ENCODE measurements at places on chromosomes 16 and 17. TPM values are rescaled to one million over a fixed set of nuclear protein-coding genes. Genes with fewer than 3 reads are reported as not detected.

- no peak overlapping the region for H3K4me3 ChIP-seq
- no peaks in the 10 kb centered on the region for H3K36me3 ChIP-seq
- no peak for DNase-seq
- no peaks in the 10 kb centered on the region for H3K4me1 ChIP-seq
- H3K27ac ChIP-seq, result no peak overlapping the region
Measured at GRCh38 chr17:32116937-32117336, 25.4 kb upstream of the RHOT1 start.

The KRT33B gene
- 1.9 TPM for total RNA-seq

DNA sequence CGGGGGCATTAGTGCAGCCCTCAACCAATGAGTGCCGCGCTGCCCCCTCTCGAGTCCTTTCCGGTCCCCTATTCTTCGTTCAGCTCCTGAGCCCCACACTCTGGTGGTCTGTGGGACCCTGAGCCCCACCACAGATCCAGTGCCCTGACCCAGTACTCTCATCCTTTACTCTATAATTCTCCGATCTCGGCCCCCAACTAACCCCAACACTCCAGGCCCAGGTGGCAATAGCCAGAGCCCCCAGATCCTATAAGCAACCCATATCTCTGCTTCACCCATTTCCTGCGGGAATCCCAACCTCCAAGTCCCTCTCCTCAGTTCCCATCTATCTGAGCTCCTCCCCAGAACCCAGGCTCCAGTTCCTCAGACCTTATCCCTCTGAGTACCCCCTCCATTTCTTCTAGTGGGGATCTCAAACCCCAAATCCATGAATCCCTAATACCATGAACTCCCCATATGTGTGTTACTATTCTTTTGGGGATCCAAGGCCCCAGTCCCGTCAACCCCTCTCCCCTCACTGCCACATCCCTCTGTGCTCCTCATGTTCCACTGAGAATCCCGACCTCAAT, 1.0 kb upstream of the TBC1D10B start:
- H3K36me3 ChIP-seq, result peaks cover 16% of the 10 kb centered on the region
- peaks cover 9% of the 10 kb centered on the region for H3K27me3 ChIP-seq
- H3K4me1 ChIP-seq, result peaks cover 32% of the 10 kb centered on the region
- H3K4me3 ChIP-seq, result peak overlapping the region; percentile 77
- no peak for DNase-seq

The KCNH4 gene
- total RNA-seq, result not detected

The ST6GALNAC2 gene
- 0.20 TPM for total RNA-seq

DNA sequence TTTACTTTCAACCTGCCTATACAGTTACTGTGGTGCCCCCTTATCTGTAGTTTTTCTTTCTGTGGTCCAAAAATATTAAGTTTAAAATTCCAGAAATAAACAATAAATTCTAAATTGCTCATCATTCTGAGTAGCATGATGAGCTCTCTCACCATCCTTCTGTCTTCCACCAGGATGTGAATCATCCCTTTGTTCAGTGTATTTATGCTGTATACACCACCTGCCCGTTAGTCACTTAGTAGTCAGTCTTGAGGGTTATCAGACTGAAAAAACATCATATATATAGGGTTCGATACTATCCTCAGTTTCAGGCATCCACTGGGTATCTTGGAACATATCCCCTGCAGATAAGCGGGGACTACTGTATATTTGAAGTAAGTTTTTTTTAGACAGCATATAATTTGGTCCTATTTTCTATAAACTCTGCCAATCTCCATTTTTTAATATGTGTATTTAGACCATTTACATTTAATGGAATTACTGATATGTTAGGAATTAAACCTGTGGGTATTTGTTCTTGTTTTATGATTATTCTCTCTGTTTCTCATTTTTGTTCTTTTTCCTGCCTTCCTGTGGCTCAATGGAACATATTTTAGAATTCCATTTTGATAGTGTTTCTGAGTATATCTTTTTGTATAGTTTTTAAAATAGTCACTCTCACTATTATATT, 31.0 kb downstream of the TBX21 start:
- H3K36me3 ChIP-seq, result peaks cover 15% of the 10 kb centered on the region
- H3K4me1 ChIP-seq, result peaks cover 13% of the 10 kb centered on the region
- H3K27me3 ChIP-seq, result peaks cover 17% of the 10 kb centered on the region
- no peak for DNase-seq

The SPN gene
- 0.11 TPM for total RNA-seq

- H3K36me3 ChIP-seq, result 0 out of 2 replicates have a peak, but pooled peaks cover 4% of the 10 kb centered on the region
- no peak overlapping the region for H3K27ac ChIP-seq
- no peak for DNase-seq
- no peak overlapping the region for H3K4me3 ChIP-seq
- H3K4me1 ChIP-seq, result peaks cover 13% of the 10 kb centered on the region
Measured at GRCh38 chr17:79840989-79841286, 1.7 kb upstream of the CBX4 start.

GRCh38 chr17:37490638-37491614, 1.2 kb downstream of the DUSP14 start:
- H3K27me3 ChIP-seq, result peaks cover 5% of the 10 kb centered on the region
- H3K4me1 ChIP-seq, result peaks cover 77% of the 10 kb centered on the region
- peak; percentile 84 for DNase-seq

The KRTAP2-3 gene
- total RNA-seq, result 30.6 TPM

The HEATR9 gene
- not detected for total RNA-seq

DNA sequence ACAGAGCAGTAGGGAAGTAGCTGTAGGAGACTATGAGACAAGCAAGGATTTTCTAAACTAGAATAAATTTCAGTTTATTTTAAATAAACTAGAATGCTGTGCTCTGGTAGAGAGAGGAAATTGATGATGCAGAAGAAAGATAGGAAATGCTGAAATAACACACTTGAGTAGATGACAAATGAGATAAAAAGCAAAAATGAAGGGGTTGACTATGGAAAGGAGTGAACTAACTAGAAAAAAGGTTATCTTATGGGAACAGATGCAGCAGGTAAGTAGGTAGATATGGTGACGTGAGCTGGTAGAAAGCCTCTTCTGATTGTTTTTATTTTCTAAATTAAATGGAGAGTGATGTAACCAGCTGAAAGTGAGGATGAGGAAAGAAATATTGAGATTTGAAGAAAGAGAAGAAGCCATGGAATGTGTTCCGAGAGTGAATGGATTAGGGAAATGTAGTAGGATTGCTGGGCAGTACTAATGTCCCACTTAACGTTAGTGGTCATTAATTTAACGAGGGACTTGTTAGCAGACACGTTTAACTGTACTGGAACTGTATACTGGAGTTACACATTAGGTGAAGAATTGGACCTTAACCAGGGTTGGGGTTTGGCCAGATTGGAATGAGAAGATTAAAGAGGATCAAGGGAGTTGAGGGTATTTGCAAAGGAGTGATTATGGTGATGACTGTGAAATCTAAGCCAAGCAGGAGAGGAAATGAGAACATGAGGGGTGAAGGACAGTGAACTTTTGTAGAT, 196.5 kb downstream of the TANC2 start:
- no peak overlapping the region for H3K4me3 ChIP-seq
- no peaks in the 10 kb centered on the region for H3K4me1 ChIP-seq
- DNase-seq, result no peak

The CDH15 gene
- total RNA-seq, result not detected

- H3K27me3 ChIP-seq, result peaks cover 30% of the 10 kb centered on the region
- no peak overlapping the region for H3K4me3 ChIP-seq
- DNase-seq, result no peak
- peaks cover 10% of the 10 kb centered on the region for H3K4me1 ChIP-seq
Measured at GRCh38 chr17:3968015-3968414, 3.8 kb upstream of the ATP2A3 start.

The SCO1 gene
- total RNA-seq, result 31.2 TPM

DNA sequence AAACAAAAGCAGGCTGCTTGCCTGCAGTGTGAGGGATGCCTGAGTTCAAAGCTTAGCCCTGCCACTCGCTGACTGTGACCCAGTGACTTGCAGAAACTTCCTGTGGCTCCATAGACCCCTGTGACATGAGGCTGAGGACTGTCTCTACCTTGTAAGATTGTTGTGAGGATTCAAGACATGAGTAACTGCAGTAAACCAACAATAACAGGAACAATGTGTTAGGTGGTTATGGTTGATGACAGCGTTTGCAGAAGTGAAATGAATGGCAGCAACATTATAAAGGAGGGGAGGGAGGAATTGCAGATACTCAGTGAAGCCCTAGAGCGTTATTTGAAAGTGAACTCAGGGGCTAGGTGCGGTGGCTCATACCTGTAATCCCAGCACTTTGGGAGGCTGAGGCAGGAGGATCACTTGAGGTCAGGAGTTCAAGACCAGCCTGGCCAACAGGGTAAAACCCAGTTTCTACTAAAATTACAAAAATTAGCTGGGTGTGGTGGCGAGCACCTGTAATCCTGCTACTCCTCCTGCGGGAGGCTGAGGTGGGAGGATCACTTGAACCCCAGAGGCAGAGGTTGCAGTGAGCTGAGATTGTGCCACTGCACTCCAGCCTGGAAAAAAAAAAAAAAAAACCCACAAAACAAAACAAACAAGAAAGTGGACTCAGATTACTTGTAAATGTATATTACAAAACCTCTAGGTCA, 33.5 kb upstream of the EMP2 start:
- H3K36me3 ChIP-seq, result no peaks in the 10 kb centered on the region
- H3K27me3 ChIP-seq, result peaks cover 9% of the 10 kb centered on the region
- no peak for DNase-seq
- H3K4me3 ChIP-seq, result no peak overlapping the region
- H3K4me1 ChIP-seq, result peaks cover 15% of the 10 kb centered on the region

DNA sequence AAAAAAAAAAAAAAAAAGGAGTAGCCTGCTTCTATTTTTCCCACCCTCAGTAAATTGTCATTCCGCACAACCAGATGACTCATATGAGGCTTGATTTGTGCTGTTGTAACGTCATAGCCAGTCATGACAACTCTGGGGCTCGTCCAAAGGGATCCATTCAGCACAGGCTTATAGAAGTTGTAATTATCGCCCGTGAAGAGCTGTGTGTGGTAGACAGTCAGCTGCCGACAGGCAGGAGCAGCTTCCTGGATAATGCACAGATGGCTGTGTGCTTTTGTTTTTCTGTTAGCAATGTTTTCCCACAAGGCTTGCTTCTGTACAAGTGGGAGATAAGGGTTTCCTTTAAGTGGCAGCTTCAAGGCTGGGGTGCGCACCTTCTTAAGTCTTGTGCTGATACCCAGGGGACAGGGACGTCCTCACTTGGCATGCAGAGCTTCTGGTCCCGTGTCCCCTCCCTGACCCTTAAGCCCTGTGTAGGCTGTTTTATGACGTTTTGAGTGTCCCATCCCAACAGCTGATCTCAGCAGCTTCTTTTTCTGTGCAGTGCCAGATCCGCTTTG, 26.0 kb downstream of the SNX29 start:
- H3K4me3 ChIP-seq, result no peak overlapping the region
- DNase-seq, result peak; percentile 18
- no peak overlapping the region for H3K27ac ChIP-seq
- H3K4me1 ChIP-seq, result peaks cover 13% of the 10 kb centered on the region
- H3K27me3 ChIP-seq, result no peaks in the 10 kb centered on the region

DNA sequence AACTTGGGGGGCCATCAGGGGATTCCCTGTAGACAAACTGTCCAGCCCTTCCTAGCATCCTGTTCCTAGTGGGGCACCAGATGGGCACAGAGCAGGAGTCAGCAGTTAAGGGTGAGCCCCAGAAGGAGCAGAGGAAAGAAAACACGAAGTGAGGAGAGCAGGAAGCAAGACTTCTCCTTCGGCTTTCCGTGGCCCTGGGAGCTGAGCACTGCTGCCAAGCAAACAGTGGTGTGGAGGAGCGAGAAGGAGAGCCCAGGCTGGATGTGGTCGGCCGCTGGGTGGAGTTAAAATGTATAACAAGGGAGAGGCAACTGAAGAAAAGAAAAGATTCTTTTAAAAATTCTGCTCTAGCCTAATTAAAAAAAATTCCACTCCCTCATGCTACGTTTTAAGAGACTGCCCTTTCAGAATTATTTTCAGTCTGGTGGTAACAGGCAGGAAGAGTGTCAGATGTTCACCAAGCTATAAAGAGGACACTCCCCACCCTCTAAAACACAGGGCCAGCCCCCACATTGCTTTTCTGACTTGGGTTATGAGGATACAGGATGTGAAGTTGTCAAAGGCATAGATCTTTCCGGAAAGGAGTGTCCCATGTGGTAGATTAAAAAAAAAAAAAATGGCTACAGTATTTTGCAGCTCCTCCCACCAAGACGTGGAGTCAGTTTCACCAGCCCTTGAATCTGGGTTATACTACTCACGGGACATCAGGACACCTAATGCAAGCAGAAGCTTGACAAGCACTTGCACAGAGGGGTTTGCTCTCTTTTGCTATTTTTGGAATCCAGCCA, 74.9 kb upstream of the ZFHX3 start:
- H3K36me3 ChIP-seq, result no peaks in the 10 kb centered on the region
- H3K27me3 ChIP-seq, result peaks cover 2% of the 10 kb centered on the region
- no peak overlapping the region for H3K27ac ChIP-seq
- no peak for DNase-seq
- H3K4me3 ChIP-seq, result no peak overlapping the region

The KRT20 gene
- total RNA-seq, result not detected

The PRCD gene
- not detected for total RNA-seq

GRCh38 chr16:10945065-10945787, 862 bp downstream of the CLEC16A start:
- H3K36me3 ChIP-seq, result peaks cover 6% of the 10 kb centered on the region
- no peak for DNase-seq
- H3K4me1 ChIP-seq, result peaks cover 77% of the 10 kb centered on the region
- H3K27ac ChIP-seq, result peak overlapping the region; percentile 70
- H3K4me3 ChIP-seq, result peak overlapping the region; percentile 90
- H3K27me3 ChIP-seq, result peaks cover 3% of the 10 kb centered on the region

- H3K27me3 ChIP-seq, result peaks cover 2% of the 10 kb centered on the region
- no peaks in the 10 kb centered on the region for H3K36me3 ChIP-seq
- no peaks in the 10 kb centered on the region for H3K4me1 ChIP-seq
- no peak for DNase-seq
- H3K4me3 ChIP-seq, result no peak overlapping the region
Measured at GRCh38 chr17:74637265-74637664, 13.7 kb upstream of the CD300E start.

DNA sequence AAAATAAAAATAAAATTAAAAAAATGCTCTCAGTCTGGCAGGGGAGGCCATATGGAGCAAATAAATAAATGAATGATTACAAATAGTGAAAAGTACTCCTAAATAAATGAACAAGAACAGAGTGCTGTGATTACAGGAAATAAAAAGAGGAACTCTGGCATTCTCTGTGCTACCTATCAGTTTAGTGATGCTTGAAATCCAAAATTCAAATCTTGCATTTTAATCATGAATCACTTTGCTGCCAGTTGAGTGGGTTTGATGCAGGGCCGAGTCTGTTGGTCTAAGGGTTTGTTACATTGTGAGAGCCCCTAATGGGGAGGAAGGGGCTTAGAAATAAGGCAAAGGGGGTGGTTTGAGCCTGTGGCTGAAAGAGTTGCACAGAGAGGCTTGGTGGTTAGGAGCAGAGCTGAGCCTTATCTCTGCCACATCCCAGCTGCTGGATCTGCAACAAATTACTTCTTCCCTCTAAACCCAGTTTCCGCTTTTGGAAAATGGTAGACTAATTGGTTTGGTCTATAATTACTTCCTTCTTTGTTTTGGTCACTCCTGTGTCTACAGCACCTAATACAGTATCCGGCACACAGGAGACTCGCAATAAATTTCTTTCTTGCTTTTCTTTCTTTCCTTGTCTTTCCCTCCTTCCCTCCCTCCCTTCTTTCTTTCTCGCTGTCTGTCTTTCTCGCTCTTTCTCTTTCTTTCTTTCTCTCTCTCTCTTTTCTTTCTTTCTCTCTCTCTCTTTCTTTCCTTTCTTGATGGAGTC, 6.3 kb upstream of the ABCC1 start:
- H3K27me3 ChIP-seq, result peaks cover 3% of the 10 kb centered on the region
- H3K4me1 ChIP-seq, result peaks cover 28% of the 10 kb centered on the region

GRCh38 chr17:55426851-55427586, 5.4 kb upstream of the MMD start:
- H3K36me3 ChIP-seq, result no peaks in the 10 kb centered on the region
- H3K27ac ChIP-seq, result no peak overlapping the region
- DNase-seq, result peak; percentile 20
- peaks cover 5% of the 10 kb centered on the region for H3K27me3 ChIP-seq
- no peak overlapping the region for H3K4me3 ChIP-seq
- H3K4me1 ChIP-seq, result peaks cover 18% of the 10 kb centered on the region

Measured in HFFc6 (cell line).